ENCODE measurements at places on chromosomes 13 and 19.

DNA sequence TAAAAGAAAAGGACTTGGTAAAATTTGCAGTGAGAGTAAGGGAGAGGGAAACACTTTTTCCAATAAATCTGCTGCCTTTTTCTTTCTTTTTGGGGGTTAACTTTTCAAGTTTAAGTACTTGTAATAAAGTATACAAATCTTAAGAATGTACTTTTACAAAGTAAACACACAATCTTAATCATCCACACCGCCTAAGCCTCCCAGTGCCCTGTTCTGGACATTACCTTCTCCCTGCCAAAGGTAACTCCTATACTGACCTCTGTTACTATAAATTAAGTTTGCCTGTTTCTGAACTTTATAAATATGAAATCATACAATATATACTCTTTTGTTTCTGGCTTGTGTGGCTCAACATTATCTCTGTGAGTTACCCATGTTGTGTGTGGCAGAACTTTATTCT lies 137.9 kb downstream of the RGCC start:
- no peak overlapping the region for H3K4me3 ChIP-seq
- peaks cover 11% of the 10 kb centered on the region for H3K4me1 ChIP-seq
- no peaks in the 10 kb centered on the region for H3K27me3 ChIP-seq
- H3K27ac ChIP-seq: no peak overlapping the region
- H3K36me3 ChIP-seq: peaks cover 20% of the 10 kb centered on the region

- peaks cover 3% of the 10 kb centered on the region for H3K4me1 ChIP-seq
- no peak for DNase-seq
- H3K27ac ChIP-seq: no peak overlapping the region
- no peaks in the 10 kb centered on the region for H3K27me3 ChIP-seq
Observed at GRCh38 chr19:49201042-49201441, 43.5 kb downstream of the TRPM4 start.

GRCh38 chr13:25215253-25215575 lies 43.1 kb upstream of the AMER2 start:
- DNase-seq: no peak
- no peaks in the 10 kb centered on the region for H3K4me1 ChIP-seq
- peaks cover 5% of the 10 kb centered on the region for H3K27me3 ChIP-seq
- no peak overlapping the region for H3K4me3 ChIP-seq
- no peak overlapping the region for H3K27ac ChIP-seq

GRCh38 chr19:16051254-16052025 lies 24.9 kb upstream of the TPM4 start:
- no peak overlapping the region for H3K4me3 ChIP-seq
- H3K27me3 ChIP-seq: no peaks in the 10 kb centered on the region
- no peak for DNase-seq
- H3K4me1 ChIP-seq: peaks cover 4% of the 10 kb centered on the region

GRCh38 chr19:41871573-41872383 lies 5.3 kb upstream of the CD79A start:
- peaks cover 42% of the 10 kb centered on the region for H3K36me3 ChIP-seq
- H3K27ac ChIP-seq: peak overlapping the region; percentile 87
- peaks cover 97% of the 10 kb centered on the region for H3K4me1 ChIP-seq
- H3K27me3 ChIP-seq: no peaks in the 10 kb centered on the region
- H3K4me3 ChIP-seq: peak overlapping the region; percentile 58

GRCh38 chr13:105048677-105049076 lies 1486.8 kb downstream of the EFNB2 start:
- no peak overlapping the region for H3K4me3 ChIP-seq
- no peak for DNase-seq
- no peaks in the 10 kb centered on the region for H3K36me3 ChIP-seq
- no peak overlapping the region for H3K27ac ChIP-seq

DNA sequence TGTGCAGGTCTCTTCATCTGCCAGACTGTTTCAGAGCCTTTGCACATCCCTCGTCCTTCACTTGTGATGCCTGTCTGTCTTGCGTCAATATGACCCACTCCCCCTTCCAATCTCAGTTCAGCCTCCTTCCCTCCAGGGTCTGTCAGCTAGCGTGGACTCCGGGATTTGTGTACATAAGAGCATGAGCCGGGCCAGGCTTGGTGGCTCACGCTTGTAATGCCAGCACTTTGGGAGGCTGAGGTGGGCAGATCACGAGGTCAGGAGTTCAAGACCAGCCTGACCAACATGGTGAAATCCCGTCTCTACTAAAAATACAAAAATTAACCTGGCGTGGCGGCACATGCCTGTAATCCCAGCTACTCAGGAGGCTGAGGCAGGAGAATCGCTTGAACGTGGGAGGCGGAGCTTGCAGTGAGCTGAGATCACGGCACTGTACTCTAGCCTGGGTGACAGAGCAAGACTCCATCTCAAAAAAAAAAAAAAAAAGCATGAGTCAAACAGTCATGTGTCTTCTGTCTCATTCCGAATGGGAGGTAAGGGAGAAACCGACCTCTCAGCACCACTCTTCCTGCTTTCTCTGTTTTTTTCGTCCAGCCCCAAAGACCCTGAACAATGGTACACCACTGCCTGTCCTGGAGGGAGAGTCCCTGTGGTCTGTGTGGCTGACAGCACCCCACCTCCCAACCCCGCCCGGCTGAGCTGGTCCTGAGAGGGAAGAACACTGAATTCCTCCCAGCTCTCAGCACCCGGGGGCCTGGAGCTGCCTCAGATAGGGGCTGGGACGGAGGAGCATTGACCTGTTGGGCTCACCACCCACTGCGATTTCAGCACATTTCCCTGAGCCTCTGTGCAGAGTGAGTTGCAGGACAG lies 2.4 kb upstream of the SIGLEC9 start:
- peak overlapping the region; percentile 79 for H3K27ac ChIP-seq
- peak overlapping the region; percentile 14 for H3K4me3 ChIP-seq
- no peaks in the 10 kb centered on the region for H3K27me3 ChIP-seq
- DNase-seq: no peak
- no peaks in the 10 kb centered on the region for H3K36me3 ChIP-seq

DNA sequence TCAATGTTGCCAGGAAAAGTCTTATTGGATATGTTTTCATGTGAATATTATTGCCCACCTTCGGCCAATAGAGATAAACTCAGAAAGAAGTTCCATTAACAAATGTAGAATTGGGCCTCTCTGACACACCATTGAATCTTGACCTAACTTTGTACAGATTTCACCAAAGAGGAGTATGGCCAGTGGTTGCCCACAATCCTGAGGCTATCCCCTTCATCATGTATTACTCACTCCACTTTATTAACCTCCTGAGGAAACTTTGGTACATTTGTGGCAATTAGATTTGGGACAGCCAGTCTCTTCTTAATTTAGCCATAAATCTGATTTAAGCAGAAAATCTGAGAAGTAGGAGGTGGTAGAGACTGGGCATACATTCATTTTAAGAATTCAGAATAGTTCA lies 53.3 kb upstream of the POSTN start:
- no peak overlapping the region for H3K27ac ChIP-seq
- no peak overlapping the region for H3K4me3 ChIP-seq
- DNase-seq: no peak
- no peaks in the 10 kb centered on the region for H3K4me1 ChIP-seq
- no peaks in the 10 kb centered on the region for H3K27me3 ChIP-seq

GRCh38 chr13:103839460-103839859 lies 773.2 kb upstream of the SLC10A2 start:
- H3K27me3 ChIP-seq: no peaks in the 10 kb centered on the region
- DNase-seq: no peak
- no peaks in the 10 kb centered on the region for H3K36me3 ChIP-seq
- H3K27ac ChIP-seq: no peak overlapping the region

DNA sequence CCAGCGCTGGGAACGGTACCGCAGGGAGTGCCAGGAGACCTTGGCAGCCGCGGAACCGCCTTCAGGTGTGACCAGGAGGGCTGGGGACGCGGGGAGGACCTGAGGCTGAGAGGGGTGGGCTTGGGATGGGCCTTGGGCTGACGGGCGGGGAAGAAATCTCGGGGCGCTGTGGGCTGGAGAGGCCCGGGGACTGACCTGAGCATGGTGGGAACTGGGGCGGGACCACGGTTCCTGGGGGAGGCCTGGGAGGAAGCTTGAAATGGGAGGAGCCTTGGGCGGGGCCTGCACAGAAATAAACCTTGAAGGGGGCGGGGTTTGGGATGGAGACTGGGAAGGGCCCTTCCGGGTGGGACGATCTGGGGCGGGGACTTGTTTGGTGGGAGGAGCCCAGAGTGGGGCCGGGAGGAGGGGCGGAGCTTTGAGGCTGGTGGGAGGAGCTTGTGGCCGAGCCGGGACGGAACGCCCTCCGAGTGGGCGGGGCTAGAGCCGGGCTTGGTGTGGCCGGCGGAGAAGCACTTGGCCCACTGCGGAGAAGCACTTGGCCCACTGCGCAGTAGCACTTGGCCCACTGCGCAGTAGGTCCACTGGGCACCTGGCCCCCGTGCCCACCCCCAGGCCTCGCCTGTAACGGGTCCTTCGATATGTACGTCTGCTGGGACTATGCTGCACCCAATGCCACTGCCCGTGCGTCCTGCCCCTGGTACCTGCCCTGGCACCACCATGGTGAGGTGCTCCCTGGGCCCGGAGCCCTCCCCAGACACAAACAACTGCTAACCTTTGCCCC lies 2.8 kb downstream of the GIPR start:
- no peaks in the 10 kb centered on the region for H3K36me3 ChIP-seq
- peak; percentile 84 for DNase-seq
- no peak overlapping the region for H3K27ac ChIP-seq
- peak overlapping the region; percentile 40 for H3K4me3 ChIP-seq
- peaks cover 33% of the 10 kb centered on the region for H3K4me1 ChIP-seq

DNA sequence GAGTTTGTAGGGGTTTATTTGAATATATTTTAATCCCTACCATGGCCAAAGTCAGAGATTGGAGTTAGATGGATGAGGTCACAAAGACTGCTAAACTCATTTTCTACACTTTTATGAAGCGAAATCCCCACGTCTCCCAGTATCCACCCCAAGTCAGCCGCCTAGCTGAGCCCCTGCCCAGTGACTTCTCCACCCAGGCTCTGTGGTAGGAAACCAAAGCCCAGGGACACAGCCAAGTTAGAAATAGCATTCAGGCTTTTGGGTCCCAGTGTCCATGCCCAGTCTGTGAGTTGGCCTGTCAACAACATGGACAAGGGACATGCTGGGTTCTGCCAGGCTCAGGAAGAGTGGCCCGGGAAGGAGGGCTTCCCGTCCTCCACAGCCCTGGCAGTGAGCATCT lies 474.0 kb downstream of the FOXO1 start:
- no peak overlapping the region for H3K4me3 ChIP-seq
- no peaks in the 10 kb centered on the region for H3K36me3 ChIP-seq
- DNase-seq: no peak
- peaks cover 49% of the 10 kb centered on the region for H3K4me1 ChIP-seq
- H3K27me3 ChIP-seq: no peaks in the 10 kb centered on the region

Measured in activated naive CD8-positive, alpha-beta T cell treated with anti-CD3 and anti-CD28 coated beads, Interleukin-2, amount 50 U/mL, for 24 hours (primary cell).